NCI-H2029 (cell line): ENCODE measurements at places on chromosomes 7 and 10.

- DNase-seq, result no peak
Observed at GRCh38 chr10:132420981-132421846, 24.2 kb downstream of the PWWP2B start.

- no peak for DNase-seq
Observed at GRCh38 chr10:79905322-79906314, 43.3 kb downstream of the SFTPD start.

DNA sequence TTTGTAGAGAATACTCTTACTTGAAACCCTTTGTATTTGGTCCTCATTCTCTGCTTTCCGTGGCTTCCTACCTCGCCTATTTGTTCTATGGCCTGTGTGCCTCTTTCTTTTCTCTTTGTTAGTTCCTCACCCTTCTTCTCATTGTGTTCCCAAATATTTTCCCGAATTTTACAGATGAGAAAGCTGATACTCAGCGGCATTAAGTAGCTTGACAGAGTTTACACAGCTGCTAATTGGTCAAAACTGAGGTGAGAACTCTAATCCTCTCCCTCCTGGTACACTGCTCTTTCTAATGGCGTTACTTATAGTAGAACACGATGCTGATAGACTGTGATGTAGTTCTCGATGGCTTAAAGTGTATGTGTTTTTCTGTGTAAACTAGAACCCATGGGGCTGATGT, 80.7 kb upstream of the HDAC9 start:
- no peak for DNase-seq

DNA sequence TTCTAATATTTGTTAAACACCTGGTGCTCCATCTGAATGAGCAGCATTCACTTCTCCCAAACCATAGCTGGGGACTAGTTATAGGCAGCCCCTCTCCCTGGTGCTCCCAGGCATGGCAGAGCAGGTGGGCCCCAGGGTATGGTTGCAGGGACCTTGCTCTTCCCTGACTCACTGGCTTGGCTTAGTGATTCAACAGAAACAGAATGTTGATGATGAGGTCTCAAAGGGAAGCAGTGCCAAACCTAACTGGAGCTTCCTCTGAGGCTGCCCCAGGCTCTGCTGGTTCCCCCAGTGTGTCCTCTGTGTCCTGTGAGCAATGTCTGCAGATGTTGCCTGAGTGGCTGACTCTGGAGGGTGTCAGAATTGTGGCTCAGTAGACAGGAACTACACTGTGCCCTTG, 3.7 kb downstream of the GPR26 start:
- no peak for DNase-seq

DNA sequence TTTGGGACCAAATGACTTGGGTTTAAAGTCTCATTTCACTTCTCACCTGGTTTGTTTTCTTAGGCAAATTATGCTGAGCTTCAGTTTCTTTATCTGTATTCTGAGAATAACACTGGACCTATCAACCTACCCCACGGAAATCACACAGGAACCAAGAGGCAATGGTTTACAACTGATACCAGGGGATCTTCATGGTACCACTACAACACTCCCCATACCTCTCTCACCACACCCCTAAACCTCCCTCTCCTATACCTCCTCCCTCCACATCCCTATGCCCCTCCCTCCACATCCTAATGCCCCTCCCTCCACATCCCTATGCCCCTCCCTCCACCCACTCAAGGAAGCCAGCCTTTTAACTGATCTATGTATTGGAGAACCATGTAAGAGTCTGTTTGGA, 9.9 kb downstream of the FAM204A start:
- DNase-seq, result no peak

DNA sequence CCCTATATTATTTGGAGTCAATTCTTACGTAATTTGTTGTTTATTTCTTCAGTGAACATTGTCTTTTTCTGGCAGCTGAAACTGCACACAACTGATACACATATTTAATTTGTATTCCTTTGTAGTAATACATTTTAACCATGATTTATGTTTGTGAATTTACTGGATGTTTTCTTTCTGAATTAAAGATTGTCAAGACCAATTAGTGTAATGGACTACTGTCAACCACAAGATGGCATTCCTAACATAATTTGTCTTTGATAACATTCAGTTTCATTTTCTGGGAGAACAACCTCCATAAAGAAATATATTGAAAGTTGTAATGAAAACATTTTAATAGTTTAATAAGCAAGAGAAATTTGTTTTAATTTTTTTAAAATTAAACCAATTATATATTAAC, 10.1 kb downstream of the THNSL1 start:
- DNase-seq, result no peak

DNA sequence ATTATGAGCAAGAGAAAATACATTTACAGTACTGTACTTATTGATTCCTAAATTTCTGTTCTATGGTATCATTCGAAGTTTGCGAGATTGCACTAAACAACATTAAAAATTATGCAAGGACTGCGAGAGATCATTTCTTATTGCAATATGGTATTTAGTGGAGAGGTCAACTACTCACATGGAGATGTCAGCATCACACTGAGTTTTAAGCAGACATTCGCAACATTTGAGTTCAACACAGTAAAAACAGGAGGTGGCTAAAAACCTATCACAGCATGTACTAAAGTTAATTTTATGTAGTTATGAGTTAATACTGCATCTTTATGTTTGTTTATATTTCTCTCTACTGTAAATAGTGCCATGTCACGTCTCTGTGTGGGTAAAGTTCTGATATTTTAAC, 53.5 kb downstream of the JMJD1C start:
- DNase-seq, result no peak

- DNase-seq, result no peak
Observed at GRCh38 chr7:154371424-154371823, 319.2 kb downstream of the DPP6 start.

- DNase-seq, result no peak
Observed at GRCh38 chr7:28999895-29000716, 42.0 kb upstream of the TRIL start.

- DNase-seq, result no peak
Observed at GRCh38 chr10:101575091-101575490, 13.0 kb downstream of the POLL start.

DNA sequence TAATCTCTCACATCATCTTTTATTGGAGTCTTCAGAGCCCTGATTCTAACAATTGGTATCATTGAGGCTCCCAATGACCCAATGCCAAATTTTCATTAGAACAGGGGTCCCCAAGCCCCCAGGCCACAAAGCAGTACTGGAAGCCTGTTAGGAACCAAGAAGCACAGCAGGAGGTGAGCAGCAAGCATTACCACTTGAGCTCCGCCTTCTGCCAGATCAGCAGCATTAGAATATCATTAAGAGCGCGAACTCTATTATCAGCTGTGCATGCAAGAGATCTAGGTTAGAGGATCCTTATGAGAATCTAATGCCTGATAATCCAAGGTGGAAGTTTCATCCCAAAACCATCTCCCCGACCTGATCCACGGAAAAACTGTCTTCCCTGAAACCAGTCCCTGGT, 23.1 kb downstream of the KIF5B start:
- no peak for DNase-seq

DNA sequence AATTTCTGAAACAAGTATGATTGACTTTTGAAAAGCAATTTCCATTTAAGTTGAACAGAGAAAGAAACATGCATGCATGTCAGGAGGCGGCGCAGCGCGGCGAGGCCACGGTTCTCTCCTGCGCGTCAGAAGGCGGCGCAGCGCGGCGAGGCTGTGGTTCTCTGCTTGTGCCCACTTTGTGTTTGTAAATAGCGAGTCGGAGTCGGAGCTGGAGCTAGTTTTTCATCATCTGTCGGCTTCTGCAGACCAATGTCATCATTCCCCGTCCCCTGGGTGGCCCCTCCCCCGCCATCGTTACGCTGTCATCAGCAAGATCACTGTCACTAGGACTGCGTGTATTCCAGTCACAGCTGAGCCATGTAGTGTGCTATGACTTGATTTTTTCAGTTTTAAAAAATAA, 49.2 kb downstream of the INPP5A start:
- no peak for DNase-seq

- DNase-seq, result no peak
Observed at GRCh38 chr7:100105534-100105933, 4.1 kb downstream of the AP4M1 start.

GRCh38 chr7:37709631-37710509, 26.3 kb downstream of the GPR141 start:
- DNase-seq, result no peak

DNA sequence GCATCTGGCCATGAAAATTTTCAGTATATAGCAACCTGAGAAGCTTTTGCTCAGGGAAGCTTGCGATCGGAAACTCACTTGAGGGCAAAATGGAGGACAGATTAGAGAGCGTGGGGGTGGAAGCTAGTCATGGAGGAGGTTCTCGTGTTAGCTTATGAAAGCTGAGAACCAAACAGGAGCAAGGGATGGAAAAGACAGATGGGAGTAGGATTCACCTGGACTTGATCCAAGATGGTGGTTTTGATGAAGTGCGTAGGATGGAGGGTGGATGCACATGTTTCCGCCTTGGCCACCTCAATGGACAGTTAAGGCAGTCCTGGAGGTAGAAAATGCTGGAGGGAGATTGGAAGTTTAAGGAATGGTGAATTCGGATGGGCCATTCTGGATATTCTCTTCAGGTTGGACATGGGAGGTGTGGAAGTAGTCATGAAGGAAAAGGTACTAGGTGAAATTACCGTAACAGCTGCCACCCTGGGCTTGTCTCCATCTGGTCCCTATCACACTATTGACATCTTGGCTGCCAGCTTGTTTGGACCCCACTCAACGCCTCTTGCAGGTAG, 6.3 kb upstream of the C10orf95 start:
- DNase-seq, result peak; percentile 23

DNA sequence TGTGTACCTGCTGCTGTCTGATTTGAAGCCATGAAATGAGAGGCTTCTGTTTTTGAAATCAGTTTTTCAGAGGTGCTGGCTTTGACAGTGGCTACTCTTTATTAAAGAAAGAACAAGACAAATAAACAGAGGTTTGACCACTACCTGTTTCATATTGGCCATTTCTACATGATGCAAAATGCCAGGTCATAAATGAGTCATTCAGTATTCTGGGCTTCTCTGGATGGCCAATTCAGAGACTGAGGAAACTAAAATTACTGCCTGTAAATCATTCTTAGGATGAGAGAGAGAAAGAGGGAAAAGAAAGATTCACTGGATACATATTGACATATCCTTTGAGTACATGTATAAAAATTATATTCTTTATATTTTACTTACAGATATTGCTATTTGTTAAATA, 303.3 kb upstream of the ETV1 start:
- DNase-seq, result no peak

GRCh38 chr7:55360486-55360885, 4.7 kb upstream of the LANCL2 start:
- no peak for DNase-seq

DNA sequence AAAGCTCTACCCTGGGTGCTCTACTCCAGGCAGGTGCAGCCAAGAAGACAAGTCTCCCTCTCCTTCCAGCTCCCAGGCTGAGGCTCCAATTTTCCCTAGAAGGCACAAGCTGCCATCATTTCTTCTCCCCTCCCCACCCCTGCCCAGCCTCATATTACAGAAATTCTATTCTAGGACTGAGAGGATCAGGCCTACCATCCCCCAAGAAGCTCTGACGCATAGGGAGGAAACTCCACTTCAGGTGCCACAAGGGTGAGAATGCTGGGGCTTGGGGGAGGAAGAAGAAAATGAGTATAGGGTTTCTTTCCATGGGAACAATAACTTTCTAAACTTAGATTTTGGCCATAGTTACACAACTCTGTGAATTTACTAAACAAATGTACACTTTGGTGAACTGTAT, 35.3 kb downstream of the FEZF1 start:
- no peak for DNase-seq

GRCh38 chr10:112613620-112614019, 166.6 kb downstream of the VTI1A start:
- no peak for DNase-seq

GRCh38 chr7:19816128-19816527, 42.7 kb upstream of the TMEM196 start:
- no peak for DNase-seq

DNA sequence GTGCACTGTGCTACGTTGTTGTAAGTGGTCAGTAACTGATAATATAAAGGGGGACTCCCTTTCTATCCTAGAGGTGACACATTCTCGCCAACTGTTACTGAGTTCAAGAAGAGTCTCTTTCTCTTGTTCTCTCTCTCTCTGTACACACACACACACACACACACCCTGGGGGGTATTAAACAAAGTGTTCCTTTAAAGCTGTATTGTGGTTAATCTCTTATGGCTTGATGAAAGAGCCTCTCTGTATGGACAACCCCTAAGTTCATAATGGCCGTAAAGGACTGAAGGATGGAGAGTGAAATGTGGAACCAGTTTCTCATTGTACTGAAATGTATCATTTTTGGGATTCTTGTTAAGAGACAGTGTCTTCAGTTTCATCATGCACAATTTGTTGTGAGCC, 145.2 kb upstream of the BMPER start:
- DNase-seq, result no peak

DNA sequence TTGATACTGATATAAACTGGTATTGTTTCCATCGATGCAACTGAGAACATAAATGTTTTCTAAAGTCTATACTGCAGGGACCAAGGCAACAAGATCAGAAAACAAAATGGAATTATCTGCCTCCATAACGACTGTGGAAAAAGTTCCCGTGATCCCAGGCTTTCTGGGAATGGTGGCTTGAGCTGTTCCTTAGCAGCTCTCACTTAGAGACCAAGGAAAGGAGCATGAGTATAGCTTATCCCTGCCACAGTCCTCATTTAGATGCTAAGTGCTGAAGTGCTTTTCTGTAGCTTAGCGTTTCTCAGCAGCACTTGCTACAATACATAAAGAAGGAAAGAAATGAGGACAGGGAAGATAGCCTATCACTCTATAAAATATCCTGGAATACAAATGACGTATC, 5.5 kb downstream of the WNT8B start:
- no peak for DNase-seq

DNA sequence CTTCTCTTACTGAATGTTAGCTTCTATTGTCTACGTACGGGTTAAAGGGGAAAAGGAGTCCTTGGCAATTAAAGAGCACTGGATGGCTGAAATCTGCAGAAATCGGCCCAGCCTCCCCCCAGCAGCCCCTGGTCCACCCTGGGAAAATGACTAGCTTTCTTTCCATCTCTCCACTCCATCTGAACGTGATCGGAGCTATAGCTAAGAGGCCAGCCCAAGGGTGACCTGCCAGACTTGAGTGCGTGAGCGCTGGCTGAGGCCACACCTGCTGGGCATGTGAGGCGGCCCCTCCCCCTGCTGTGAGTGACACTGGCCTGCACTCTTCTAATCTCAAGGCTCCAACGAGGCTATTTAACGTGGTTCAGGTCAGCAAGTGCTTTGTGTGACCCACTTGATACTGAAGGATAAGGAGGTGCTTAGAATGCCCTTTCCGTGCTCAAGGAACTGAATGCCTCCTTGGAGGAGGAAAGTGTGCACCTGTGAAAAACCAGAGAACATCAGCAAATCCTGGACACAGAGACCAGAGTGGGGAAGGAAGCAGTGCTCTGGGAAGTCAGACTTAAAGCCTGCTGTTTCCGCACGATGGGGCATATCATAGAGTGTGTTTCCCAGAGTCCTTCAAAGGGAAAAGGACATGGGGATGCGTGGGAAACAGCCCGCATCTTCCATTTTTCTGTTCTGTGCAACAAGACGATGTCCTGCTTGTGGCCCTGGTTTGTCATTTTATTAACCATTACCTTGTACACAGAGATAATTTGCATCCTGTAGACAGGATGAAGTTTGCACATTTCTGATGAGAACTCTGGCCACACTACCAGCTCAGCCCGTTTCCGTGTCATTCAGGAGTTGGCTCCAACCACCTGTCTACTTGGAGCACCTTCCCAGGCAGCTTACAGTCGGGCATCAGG, 12.5 kb upstream of the MNX1 start:
- peak; percentile 35 for DNase-seq

GRCh38 chr7:75756991-75757676, 14.9 kb downstream of the CCL26 start:
- no peak for DNase-seq

GRCh38 chr10:75434291-75434690, 2.9 kb downstream of the LRMDA start:
- no peak for DNase-seq

- no peak for DNase-seq
Observed at GRCh38 chr10:6926971-6927370, 346.9 kb upstream of the PRKCQ start.
